KBM-7 (cell line): ENCODE measurements at places on chromosomes 4 and X.
A peak's percentile ranks its signal among the peaks of the same experiment; 100 is the strongest.

GRCh38 chr4:11014199-11014598 lies 329.6 kb upstream of the CLNK start:
- DNase-seq = no peak

DNA sequence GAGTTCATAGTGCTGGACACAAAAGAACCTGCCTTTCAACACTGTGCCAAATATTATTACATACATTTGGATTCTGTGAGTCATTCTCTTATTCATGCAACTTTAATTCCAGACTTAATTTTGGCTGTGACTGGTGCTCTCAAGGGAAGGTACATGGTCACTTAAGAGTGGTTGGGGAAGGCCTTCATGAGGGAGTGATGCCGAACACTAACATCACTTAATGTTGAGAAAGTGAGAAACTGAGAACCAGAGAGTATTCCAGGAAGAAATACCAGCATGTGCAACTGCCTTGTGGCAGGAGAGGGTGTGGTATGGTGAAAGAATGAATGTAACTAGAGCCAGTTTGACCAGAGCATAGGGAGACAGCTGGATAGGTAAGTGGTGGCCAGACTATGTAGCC lies 41.5 kb upstream of the FHDC1 start:
- no peak for DNase-seq

DNA sequence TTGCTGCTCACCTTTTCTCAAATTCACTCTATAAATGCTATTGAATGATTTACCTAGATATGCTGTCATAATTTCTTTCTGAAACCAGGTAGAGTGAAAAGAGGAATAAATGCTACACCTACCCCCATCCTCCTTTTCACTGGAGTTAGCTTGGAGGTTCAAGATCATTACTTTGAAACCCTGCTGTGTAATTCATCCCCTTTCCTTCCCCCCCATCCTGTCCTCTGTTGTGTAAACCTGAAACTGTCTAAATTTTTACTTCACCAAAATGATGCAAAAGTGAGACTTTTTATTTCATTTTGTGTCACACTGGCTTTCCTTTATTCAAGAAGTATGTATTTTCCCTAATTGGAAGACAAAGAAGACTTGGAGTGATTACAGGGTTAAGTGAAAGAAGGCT lies 5.4 kb downstream of the ZCCHC18 start:
- DNase-seq = no peak

- peak; percentile 15 for DNase-seq
These were observed 30.3 kb downstream of the CCNI start for GRCh38 chr4:77045490-77045889.

GRCh38 chrX:1763294-1763693 lies 148.4 kb downstream of the ASMT start:
- peak; percentile 27 for DNase-seq

DNA sequence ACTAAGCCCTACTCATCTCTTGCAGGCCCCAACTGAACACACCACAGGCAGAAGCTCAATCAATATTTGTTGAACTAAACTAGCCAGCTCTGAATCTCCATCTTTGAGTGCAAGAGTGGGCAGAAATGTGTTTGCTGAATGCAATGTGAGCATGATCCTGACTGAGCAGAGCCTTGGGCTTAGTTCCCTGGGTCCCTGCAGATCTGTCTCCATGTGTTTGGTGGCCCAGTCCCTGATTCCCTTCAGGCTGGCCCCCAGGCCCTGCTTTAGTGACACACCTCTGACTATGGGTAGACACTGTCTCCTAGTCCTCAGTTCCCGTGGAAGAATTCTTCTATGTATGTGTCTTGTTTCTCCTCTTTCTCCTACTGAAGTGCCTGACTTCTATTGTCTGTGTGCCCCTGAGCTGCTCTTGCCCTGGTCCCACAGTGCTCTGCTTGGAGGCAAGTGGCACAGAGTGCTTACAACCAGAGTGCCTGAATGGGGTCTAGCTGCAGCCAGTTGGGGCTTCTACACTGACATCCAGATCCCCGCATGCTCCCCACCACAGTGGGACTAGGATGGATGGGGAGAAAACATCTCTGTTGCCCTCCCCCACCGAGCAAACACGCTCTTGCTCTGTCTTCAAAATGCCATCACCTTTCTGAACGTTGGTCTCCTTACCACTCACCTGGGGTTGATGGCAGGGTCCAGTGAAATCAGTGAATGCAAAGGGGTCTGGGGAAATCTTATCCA lies 9.3 kb downstream of the PJA1 start:
- DNase-seq = no peak

- DNase-seq = no peak
These were observed at the start of gene MXRA5 for GRCh38 chrX:3346501-3347259. Gene MXRA5 (minus strand): TSS chrX:3346652. CDS start chrX:3343833, 2,819 bp downstream.

- DNase-seq = no peak
These were observed 10.5 kb upstream of the TMEM165 start for GRCh38 chr4:55385201-55385649.

- DNase-seq = no peak
These were observed 300.9 kb upstream of the HS3ST1 start for GRCh38 chr4:11729548-11729947.

DNA sequence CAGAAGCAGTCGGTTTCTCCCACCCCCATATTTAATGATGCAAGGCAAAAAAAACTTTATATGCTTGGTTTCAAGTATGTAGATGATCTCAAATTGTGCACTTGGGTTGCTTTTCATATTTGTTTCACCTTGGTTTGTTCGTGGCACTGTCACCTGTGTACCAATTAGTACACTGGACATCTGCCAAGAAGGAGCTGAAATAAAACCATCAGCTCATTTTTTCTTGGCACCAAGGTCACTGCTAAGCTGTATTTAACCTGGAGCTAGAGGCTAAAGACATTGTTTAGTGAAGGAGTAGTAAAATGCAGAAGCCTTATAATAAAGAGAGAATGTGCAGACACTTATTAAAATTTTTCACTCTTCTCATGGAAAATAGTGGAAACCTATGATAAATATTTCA lies 430.8 kb downstream of the ARHGAP24 start:
- DNase-seq = no peak

DNA sequence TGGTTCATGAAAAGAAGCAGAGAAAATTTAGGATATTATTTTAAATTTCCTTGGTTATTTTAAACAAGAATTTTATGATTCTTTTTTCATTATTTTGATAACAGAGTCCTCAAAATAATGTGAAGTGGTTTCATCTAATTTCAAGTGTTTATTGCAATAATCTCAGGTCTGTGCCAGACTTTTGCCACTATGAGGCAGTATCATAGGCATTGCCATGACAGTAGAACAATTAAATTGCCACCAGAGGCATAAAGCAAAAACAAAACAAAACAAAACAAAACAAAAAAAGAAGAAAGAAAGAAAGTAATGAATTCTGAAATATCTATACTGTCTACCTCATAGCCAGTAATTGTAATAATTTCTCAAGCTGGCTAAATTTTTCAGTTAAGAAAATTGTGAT lies 739.2 kb downstream of the KCTD8 start:
- DNase-seq = no peak

GRCh38 chr4:1686440-1687036 lies 2.4 kb upstream of the FAM53A start:
- DNase-seq = no peak

GRCh38 chr4:121514443-121514842 lies 133.6 kb upstream of the QRFPR start:
- no peak for DNase-seq

- no peak for DNase-seq
These were observed 3.3 kb upstream of the TAPT1 start for GRCh38 chr4:16229604-16230003.

GRCh38 chrX:137362583-137362982 lies 203.3 kb upstream of the ZIC3 start:
- DNase-seq = no peak

GRCh38 chrX:150094375-150094774 lies 156.1 kb upstream of the EOLA2 start:
- DNase-seq = no peak

DNA sequence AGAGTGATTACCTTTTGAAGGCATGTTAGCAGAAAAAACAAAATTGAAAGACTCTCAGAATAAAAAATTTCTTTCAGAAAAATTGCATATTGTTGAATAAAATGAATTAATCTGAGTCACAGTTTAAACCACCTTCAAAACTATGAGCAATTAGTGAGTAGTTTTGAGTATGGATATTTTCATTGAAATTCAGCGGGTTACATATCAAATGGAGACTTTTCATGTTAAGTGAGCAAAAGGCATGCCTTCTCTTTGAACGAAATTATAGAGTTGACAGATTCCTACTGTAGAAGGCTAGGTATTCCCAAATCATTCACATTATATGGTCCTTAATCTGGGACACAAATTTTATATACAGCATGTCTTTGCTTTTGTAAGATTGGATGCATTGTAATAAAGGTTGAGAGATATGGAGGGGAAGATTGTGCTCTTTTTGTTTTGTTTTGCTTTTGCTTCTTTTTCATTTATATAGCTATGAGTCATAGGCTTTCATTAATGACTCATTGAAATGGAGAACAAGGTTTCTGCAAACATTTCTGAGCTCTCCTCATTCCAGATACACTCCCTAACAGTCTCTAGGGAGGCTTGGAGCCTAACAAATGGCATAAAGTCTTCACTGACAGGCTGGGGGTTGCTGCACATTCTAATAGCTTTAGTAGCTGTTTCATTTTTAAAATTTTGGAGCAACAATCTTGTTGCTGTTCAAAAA lies 21.6 kb downstream of the PCDH18 start:
- DNase-seq = no peak

GRCh38 chr4:107519053-107519452 lies 201.0 kb downstream of the PAPSS1 start:
- DNase-seq = peak; percentile 30

DNA sequence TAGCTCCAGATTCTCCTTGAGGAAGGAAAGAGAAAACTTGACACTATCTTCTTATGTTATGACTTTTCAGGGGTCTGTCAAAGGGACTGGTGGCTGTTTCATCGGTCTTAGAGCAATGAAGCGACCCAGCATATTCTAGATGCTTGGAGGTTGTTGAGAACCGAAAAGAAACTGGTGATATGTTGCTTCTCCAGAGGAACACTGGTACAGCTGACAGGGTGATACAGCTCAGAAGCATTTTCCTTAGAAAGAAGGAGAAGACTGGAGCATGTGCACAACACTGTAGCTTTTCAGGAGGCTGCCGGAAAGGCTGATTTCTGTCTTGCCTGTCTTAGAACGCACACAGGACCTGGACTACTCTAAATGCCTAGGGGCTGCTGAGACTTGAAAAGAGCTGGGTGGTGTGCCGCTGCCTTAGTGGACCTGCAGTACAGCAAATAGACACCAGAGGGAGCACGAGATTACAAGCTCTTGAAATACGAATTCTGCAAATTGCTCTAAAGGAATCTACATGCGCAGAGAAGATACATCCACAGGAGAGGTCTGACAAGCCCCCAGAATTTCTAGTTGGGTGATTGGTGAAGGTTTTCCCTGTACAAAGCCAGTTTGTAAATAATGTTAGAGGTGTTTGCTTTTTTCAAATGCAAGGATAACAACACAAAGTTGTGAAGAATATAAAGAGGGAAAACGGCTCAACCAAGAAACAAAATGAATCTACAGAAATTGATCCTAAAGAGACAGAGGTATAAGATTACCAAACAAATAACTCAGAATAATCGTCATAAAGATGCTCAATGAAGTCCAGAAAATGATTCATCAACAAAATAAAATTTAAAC lies 223.1 kb upstream of the DMD start:
- DNase-seq = peak; percentile 74

DNA sequence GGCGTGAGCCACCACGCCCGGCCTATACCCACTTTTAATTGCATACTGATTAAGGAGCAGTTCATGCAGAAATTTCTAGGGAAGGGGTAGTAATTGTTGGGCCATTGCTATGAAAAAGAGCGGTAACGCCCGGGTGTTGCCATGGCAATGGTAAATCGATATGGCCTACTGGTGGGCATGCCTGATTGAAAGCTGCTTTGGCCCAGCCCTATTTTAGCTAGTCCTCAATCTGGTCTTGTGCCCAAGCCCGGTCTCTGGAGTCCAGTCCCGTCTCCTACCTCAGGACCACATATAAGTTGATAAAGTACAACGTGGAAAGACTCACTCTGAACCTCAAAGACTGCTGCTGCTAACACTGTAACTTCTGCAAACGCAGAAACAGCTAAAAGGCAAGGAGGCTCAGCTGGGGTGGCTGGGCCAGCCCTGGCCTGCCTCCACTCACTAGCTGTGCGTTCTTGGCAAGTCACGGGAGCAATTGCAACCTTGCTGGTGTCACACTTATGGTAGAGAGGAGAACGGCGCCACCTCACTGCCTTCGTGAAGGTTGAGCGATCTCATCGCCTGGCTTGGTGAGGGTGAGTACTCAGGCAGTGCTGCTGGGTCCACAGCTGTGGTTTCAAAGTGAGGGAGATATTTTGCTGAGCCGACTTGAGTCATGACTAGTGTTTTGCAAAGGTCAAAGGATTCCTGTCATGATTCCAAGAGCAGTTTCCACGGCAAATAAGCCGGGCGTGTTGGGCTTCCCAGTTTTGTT lies 57.0 kb upstream of the GRPEL1 start:
- no peak for DNase-seq

GRCh38 chr4:90293320-90293719 lies 166.1 kb downstream of the CCSER1 start:
- DNase-seq = no peak

DNA sequence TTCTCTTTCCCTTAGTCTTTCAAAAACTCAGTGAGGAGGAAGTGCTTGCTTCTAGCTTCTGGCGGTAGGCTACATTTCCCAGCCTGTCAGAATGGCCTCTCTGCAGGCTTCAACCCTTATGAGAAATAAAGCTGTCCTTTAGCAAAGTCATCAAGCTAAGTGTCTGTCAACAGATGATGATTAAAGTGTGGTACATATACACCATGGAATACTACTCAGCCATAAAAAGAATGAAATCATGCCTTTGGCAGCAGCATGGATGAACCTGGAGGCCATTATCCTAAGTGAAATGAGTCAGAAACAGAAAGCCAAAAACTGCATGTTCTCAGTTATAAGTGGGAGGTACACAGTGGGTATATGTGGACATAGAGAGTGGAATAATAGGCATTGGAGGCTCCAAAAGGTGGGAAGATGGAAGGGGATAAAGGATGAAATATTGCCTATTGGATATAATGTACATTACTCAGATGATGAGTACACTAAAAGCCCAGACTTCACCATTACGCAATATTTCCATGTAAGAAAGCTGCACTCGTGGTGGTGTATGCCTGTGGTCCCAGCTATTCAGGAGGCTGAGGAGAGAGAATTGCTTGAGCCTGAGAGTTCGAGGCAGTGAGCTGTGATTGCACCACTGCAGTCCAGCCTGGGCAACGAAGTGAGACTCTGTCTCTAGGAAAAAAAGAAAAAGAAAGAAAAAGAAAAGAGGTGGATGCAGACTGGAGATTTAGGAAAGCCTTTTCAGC lies 7.9 kb downstream of the TRIM2 start:
- DNase-seq = no peak

GRCh38 chr4:102042871-102043802 lies 252.6 kb downstream of the BANK1 start:
- no peak for DNase-seq

DNA sequence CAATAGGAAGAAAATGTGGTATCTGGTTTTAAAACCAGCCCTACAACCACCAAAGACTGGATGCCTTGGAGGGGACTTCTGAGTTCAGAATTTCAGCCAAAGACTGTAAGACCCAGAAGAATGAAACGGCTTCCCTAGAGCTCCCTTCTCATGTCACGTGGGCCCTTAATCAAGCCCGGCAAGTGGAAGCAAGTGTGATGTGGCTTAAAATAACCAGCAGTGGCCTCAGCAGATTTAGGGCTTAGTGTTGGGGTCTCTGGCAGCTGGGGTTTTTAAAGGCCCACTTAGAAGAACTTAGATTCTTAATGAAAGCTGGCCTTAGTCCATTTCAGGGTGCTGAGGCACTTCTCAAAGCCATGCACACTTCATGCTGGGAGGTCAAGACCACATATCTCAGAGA lies 111.2 kb upstream of the TBC1D9 start:
- DNase-seq = no peak
